ENCODE measurements at places on chromosomes 1 and 21.

DNA sequence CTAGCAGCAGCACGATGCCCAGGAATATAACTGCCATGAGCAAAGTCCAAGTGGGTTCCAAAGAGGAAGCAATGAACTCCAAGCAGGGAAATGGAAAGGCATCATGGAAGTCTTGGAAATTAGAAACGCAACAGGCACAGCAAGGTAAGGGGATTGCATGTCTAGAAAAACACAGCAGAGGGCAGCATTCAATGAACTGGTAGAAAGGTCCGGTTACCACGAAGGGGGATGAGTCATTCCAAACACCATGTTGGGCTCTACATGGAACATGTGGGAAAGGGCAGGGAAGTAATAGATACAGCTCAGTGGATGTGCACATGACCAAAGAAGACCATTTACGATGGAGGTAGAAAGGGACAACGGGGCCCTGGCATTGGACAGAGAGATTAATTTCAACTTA, 36.4 kb downstream of the RXRG start:
- no peak for DNase-seq

DNA sequence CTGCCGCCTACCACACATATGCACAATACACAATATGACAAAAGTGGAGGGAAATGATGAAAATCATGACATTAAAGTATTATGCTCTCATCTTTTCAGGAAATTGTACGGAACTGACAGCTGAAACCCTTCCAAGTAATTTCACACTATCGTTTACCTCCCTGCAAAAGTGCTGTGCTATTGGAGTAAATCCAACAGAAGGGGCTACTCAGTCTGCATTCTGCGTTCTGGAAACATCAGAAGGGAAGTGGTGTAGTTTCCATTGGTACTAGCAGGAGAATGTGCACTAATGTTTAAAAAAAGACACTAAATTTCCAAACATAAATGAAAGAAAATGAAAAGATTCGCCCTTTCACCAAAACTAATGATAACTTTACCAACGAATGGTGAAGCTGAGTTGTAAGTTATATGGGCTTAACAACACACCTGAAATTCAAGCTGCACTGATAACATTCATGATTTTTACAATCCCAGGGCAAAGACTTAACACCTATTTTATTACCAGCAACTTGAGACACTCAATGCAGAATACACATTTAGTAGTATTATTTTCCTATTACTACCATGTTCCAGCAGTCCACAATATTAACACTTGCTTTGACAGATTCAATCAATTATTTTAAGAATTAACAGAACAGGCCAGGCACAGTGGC, 3.2 kb downstream of the DENND1B start:
- no peak for DNase-seq

DNA sequence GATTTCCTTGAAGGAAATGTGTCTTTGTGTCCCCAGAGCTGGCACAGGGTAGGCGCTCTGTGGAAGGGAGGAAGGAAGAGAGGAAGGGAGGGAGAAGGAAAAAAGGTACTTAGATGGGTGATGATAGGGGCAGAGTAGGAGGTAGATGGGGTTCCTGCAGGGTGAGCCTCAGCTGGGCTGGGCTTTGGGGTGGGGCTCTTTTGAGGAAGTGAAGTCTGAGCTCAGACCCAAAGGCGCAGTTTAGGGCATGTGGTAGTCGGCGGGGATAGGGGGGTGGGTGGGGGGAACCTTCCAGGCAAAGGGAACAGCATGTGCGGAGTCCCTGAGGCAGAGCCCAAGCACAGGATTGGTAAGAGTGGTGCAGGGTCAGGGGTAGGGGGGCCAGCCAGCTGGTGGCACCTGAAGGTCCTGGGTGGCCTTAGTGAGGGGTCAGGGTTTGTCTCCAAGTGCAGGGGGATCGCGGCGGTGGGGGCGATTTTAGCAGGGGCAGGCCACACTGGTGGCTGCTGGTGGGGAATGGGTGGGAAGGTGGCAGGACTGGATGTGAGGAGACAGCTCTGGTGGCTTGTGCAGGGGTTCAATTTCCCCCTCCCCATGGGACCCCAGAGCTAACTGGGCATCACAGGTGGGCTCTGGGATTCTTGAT, 8.4 kb upstream of the HTR6 start:
- no peak for DNase-seq

DNA sequence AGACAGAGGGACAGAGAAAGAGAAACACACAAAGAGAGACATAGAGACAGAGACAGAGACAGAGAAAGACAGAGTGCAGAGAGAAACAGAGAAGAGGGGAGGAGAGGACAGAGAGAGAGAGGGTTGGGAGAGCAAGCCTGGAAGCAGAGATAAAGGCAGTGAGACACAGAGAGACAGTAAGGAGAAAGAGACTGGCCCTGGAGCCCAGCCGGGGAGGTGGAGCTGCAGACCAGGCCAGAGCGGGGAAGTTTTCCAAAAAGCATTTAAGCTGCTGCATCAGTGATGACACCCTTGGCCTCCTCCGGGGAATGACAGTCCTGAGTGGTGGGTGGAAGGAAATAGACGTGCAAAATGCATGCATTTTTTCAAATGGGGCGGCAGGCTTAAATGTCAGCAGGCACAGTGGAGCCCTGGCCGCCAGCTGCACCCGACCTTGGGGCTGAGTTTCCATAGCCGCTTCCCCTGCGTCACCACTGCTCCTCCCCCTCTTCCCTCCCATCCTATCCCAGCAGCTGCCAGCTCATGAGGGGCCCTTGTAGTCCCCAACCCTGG, 95.4 kb upstream of the KLHDC7A start:
- no peak for DNase-seq

DNA sequence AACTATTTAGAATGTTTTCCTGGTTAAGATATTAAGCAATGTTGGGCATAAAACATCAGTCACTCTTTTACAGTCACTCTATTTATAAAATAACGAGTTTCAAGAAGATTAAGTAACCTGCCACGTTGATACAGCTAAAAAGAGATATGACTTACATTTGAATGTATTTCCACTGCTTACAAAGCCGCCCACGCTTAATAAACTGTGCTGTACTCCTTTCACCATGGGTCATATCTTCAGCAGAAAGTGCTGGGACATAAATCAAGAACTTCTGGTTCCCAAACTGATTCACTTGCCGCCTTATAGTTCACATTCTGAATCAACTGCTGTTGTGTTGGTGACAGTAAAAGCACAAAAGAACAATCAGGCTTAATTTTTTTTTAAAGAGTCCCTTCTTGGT, 666.7 kb downstream of the NCAM2 start:
- no peak for DNase-seq

DNA sequence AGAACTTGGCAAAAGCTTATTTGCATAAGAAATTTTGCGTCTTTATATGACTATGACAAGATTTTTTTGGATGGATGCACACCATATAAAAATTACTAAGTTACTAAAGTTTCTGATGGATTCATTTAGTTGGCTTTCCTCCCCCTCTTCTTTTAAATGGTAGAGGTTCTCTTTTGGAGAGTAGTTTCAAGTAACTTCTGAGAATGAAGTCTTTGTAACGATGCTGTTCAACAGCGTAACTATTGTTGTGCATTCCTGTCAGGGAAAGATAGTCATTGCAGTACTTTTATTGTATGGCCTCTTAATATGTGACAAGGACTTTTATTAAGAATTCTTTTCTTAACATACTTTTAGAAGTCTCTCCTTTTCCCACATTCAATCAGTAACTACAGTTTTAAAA, 16.0 kb downstream of the NFIA start:
- DNase-seq: no peak
